Progenitor cell of endocrine pancreas (in vitro differentiated cells): ENCODE measurements at places on chromosomes 4 and X. TPM values are rescaled to one million over a fixed set of nuclear protein-coding genes. Genes with fewer than 3 reads are reported as not detected.
A peak's percentile ranks its signal among the peaks of the same experiment; 100 is the strongest.

Gene UGT2A1
- total RNA-seq: not detected in 2 replicates

Gene C4orf17
- total RNA-seq: not detected in 2 replicates

Gene TNMD
- total RNA-seq: not detected in 2 replicates

GRCh38 chr4:38161208-38162113 is 201.3 kb downstream of the PTTG2 start:
- peaks cover 2% of the 10 kb centered on the region for H3K36me3 ChIP-seq
- H3K27ac ChIP-seq: peak overlapping the region; percentile 89

- peaks cover 29% of the 10 kb centered on the region for H3K4me1 ChIP-seq
- peak overlapping the region; percentile 34 for H3K27ac ChIP-seq
- DNase-seq: no peak
- H3K27me3 ChIP-seq: no peaks in the 10 kb centered on the region
- no peaks in the 10 kb centered on the region for H3K36me3 ChIP-seq
- peak overlapping the region; percentile 93 for H3K4me3 ChIP-seq
These were observed 890 bp downstream of the RASSF6 start for GRCh38 chr4:73619346-73619745.
